ENCODE measurements at places on chromosomes 3 and 15.
A peak's percentile ranks its signal among the peaks of the same experiment; 100 is the strongest.

GRCh38 chr15:61084944-61085367 is 144.1 kb downstream of the RORA start:
- DNase-seq = no peak

GRCh38 chr3:120436523-120437050 is 14.2 kb downstream of the FSTL1 start:
- no peak for DNase-seq

DNA sequence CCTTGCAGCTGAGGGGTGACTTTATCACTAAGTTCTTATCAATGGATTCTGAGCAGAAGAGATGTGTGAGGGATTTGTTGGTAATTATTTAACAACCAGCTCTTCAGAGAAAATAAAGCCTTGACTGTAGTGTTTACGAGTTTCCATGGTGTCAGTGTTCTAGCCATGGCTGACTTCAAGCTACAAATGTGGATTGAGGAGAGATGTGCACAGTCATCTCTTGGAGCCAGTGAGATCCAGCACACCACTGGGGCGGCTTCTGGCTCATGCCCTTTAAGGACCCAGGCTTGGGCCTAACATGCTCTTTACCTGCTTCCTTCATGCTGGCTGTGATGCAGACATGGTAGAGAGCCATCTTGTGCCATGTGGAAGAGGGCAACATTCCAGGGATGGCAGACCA is 145.6 kb upstream of the MRPS22 start:
- no peak for DNase-seq

- no peak for DNase-seq
Measured at GRCh38 chr3:194620196-194620595, 13.0 kb downstream of the TMEM44 start.

GRCh38 chr15:85620690-85621049 is 174.1 kb downstream of the KLHL25 start:
- DNase-seq = peak; percentile 56

DNA sequence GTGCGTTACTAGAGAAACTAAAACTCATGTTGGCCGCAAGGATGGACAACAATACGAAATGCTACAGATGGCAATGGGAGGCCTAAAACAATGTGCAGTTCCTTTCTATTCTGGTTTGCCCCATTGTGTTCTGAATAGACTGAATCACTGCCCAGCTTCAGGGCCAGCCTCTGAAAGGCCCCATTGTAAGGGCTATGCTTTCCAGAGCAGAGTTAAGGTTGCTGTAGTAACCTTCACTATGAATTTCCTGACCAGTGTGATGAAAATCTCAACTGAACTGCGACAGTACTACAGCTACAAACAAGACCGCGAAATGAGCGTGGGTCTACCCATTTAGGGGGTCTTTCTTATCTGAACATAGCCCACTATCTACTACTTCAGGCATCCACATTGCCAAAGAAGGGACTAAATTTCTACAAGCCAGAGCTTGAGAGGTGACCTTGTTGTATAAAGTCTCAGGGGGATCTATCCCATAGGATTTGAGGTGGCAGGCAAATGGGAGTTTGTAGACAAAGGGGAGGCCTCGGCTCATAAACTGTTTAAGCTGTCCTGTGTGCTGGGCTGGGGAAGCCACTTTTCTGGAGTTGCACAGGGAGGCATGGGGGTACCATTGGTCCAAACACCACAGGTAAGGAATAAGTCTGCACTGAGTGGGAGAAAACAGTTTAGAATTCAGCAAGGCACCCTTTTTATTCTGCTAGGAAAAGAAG is 80.1 kb downstream of the MYO1E start:
- DNase-seq = no peak

DNA sequence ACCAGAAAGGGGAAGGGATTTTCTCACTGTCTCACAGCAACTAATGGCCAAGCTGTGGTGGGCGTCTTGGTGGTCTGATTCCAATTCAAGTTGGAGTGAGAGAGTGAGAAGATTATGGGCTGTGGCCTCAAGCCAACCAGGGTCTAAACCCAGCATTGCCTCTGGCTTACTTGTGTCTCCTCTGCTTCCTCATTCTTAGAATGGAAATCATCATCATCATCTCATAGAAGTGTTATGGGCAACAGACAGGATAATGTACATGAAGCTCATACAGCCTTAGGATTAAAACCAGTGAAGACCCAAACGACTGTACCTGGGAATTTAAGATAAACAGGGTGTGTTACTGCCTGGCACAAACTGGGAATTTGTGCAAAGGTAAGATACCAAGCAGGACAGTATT is 29.1 kb upstream of the IREB2 start:
- DNase-seq = no peak

GRCh38 chr15:88401996-88402656 is 65.1 kb downstream of the MRPL46 start:
- DNase-seq = no peak

- no peak for DNase-seq
Measured at GRCh38 chr15:53862386-53862785, 102.9 kb upstream of the WDR72 start.

DNA sequence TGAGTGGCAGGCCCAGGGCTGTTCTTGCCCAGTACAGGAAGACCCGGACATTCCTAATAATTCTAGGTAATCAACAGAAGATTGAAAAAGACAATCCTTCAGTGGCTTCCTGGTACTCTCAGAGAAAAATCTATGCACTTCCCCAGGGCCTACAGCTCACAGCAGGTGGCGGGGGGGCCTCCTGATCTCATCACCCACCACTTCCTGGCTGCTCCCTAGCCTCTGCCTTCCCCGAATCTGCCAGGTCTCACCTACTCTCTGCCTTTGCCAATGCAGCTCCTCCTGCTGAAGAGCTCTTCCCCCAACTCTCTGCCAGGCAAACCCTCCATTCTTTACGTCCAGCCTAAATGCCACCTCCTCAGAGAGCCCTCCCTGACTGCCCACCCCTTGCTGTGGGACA is 37.5 kb downstream of the EHD4 start:
- DNase-seq = peak; percentile 85

GRCh38 chr3:45799586-45799985 is 3.2 kb upstream of the SLC6A20 start:
- DNase-seq = no peak

DNA sequence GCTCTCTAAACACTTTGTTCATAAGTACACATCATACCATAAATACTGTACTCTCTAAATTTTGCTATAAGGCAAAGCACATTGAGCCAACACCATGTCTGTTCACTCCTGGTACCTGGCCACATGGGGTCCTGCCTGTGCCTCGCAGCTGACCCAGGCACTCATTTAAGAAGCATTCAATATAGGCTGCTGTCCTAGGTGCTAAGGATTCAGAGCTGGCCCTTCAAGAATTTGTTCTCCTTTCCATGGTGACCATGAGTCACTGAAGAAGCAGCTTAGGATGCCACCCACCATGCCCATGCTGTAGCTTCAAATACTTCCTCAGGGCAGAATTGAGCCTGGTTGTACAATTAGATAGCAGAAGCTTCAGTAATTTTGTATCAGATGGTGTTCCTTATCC is 119.2 kb upstream of the ZBED2 start:
- DNase-seq = no peak

- no peak for DNase-seq
Measured at GRCh38 chr3:122508135-122508914, 6.4 kb downstream of the KPNA1 start.

All from CD4-positive, alpha-beta T cell treated with Interleukin-10 for 1 hour (primary cell).